ENCODE measurements at places on chromosomes 12 and 14.
A peak's percentile ranks its signal among the peaks of the same experiment; 100 is the strongest.

- no peak for DNase-seq
These were observed 49.5 kb downstream of the ATP2A2 start for GRCh38 chr12:110330544-110330943.

GRCh38 chr14:56002876-56003625, 115.2 kb upstream of the PELI2 start:
- DNase-seq, result no peak

DNA sequence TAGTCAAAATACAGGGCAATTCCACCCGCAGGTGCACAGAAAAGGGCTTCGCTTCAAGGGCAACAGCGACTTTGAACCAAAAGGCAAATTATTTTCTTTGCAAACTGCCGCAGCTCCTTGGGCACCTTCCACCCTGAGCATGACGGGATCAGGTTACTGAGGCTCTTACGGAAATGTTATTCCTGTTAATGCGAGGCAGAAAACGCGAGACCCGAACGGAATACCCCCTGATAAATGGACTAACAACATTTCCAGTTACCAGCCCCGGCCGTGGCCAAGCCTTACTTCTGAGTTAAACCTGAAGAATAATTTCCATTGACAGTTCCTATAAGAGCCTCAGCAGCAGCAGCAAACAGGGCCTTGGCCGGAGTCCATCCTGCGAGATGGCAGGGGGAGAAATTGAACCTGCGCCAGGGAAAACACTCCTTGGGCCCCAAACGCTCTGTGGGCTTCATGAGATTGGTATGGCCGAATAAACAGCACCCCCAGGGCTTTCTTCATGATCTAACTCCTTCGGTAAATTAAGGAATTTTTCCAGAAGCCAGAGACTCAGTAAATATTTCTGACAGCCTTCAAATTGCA, 70.0 kb upstream of the DICER1 start:
- no peak for DNase-seq

DNA sequence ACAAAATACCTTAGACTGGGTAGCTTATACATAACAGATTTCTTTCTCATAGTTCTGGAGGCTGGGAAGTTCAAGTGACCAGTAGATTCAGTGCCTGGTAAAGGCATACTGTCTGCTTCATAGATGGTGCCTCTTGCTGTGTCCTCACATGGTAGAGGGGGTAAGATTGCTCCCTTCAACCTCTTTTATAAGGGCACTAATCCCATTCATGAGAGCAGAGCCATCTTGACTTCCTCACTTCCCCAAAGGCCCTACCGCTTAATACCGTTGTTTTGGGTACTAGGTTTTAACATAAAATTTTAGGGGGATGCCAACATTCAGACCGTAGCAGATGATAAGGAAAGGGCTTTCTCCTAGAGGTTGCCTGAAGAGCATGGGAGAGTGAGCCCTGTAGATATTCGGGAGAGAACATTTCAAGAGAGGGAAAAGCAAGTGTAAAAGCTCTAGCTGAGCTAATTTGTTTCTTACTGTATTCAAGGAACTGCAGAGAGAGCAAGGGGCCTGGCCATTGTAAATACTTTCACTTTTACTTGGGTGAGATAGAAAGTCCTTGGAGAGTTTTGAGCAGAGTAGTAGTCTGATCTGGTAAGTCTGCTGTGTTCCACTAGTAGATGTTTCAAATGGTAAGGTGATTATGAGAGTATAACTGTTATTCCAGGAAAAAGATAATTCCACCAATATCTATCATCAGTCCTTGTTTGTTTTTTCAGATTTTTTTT, 27.3 kb downstream of the FRS2 start:
- peak; percentile 2 for DNase-seq

GRCh38 chr12:62655666-62656151, 189.1 kb downstream of the MON2 start:
- DNase-seq, result no peak

DNA sequence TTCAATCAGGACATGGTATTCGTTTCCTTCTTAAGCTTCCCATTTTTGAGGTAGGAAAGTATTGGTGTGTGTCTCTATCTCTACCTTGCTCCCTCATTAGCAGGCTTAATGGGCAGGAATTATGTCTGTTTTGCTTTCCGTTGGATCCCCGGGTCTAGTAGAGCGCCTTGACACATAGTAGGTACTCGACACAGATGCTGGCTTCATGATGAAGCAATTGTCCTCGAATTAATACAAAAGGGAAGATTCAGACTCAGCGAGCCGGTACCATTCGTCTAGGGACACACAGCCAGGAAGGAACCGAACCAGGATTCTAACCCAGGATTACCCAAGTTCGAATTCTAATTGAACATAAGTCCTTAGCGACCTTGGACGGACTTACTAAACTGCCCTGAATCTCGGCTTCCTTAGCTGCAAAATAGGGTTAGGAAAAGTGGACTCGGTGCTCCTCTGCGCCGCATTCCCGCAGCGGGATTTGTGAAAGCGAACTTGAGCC, 496 bp upstream of the ISCU start:
- no peak for DNase-seq

- no peak for DNase-seq
These were observed 30.8 kb downstream of the TSPAN9 start for GRCh38 chr12:3107954-3108353.

- DNase-seq, result no peak
These were observed 6.1 kb downstream of the C12orf76 start for GRCh38 chr12:110042264-110042663.

GRCh38 chr14:26598672-26599131, 869 bp upstream of the NOVA1 start:
- no peak for DNase-seq

- no peak for DNase-seq
These were observed 1191.6 kb upstream of the SEL1L start for GRCh38 chr14:82725213-82725612.

Data from stimulated activated naive B cell treated with anti-CD40 and anti-IgM and Interleukin-4, amounts not matched to agents 10 μg/mL and 1 μg/mL and 100 μg/mL, for 72 hours (primary cell).